Activated T-helper 9 cell treated with anti-CD3 and anti-CD28 coated beads, Interleukin-2, amount 50 U/mL, for 16 hours (primary cell): ENCODE measurements at places on chromosomes 16 and 17.

GRCh38 chr17:48905987-48906515 is 2.2 kb upstream of the UBE2Z start:
- no peak for DNase-seq

- no peak for DNase-seq
These were observed 56.1 kb upstream of the STAC2 start for GRCh38 chr17:39281806-39282205.

DNA sequence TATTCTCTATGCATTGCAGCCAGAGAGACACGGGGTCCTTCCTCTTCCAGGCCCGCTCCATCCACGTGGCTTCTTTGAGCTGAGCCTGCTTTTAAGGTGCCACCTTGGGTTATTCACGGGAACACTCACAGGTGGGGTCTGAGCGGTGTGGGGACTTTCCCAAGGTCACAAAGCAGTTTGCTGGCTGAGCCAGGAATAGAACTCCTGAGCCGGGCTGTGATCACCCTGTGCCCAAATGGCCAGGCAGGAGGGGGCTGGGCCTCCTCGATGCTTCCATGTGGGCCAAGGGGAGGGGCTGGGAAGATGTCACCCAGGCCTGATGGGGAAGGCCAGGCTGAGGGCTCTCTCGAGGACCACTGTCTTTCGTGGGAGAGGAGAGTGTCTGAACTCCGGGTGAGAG is 13.0 kb upstream of the GSE1 start:
- DNase-seq, result no peak

GRCh38 chr16:67180166-67180565 is 3.6 kb downstream of the MATCAP1 start:
- DNase-seq, result no peak

GRCh38 chr16:89049484-89050118 is 44.1 kb upstream of the ACSF3 start:
- DNase-seq, result no peak

- DNase-seq, result no peak
These were observed 16.1 kb downstream of the SGCA start for GRCh38 chr17:50181591-50182560.

GRCh38 chr16:28166394-28167208 is 45.2 kb downstream of the XPO6 start:
- DNase-seq, result no peak

DNA sequence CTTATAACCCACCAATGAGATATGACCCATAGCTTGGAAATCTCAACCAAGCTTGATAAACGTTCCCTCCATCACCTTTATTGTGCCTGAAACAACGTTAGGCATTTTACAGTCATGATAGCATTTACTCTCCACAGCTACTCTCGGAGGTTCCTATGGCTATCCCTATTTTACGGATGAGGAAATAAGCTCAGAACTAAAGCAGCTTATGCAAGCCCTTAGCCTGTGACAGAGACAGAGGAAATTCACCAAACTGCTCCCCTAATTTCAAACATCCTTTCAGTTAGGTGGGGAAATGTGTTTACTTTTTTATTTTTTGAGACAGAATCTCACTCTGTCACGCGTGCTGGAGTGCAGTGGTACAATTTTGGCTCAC is 18.7 kb downstream of the DCUN1D3 start:
- no peak for DNase-seq

- no peak for DNase-seq
These were observed 24.9 kb downstream of the HYDIN start for GRCh38 chr16:71205482-71206131.

GRCh38 chr17:17849845-17850373 is 13.1 kb upstream of the SREBF1 start:
- peak; percentile 30 for DNase-seq

DNA sequence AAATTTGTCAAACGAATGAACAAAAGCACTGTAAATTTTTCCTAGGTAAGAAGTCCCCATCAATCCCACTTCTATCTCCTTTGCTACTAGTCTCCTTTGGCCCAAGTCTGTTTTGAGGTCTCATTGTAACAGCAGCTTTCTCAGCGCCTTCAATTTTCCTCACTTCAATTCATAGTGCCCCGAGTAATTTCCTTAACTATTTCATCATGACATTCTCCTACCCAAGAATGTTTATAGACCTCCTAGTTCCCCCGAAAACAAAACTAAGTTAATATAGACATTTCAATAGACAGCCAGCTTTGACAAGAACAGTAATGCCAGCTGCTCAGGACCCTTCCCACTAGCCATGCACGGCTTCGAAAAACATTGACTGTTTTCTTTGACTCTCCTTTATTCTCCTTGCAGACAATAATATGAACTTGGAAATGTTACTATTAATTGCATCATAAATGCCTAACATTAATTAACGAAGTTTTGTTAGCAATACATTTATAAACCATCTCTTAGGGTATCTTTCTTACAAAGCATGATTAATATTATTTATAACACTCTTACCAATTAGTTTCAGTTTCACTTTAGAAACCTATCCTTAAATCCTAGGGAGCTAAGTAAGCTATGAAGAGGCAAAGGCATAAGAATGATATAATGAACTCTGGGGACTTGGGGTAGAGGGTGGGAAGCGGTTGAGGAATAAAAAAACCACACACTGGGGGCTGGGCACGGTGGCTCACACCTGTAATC is 22.8 kb downstream of the GLG1 start:
- DNase-seq, result no peak

- DNase-seq, result no peak
These were observed 17.9 kb downstream of the SEC14L5 start for GRCh38 chr16:4976079-4976478.

- no peak for DNase-seq
These were observed 25.7 kb downstream of the CDYL2 start for GRCh38 chr16:80778703-80779102.
